Bronchial smooth muscle cell (primary cell): ENCODE measurements at places on chromosomes 6 and 20. TPM values are rescaled to one million over a fixed set of nuclear protein-coding genes. Genes with fewer than 3 reads are reported as not detected.

The MYLK2 gene
- under 0.01 TPM in 1 of 2 replicates, not detected in the other for total RNA-seq

The TMC2 gene
- 0.09 TPM in 1 of 2 replicates, not detected in the other for total RNA-seq

The GDAP1L1 gene
- total RNA-seq, result 0.17 TPM in 1 of 2 replicates, not detected in the other

The DYNLT1 gene
- total RNA-seq, result 157 and 165 TPM in 2 replicates

The TNNC2 gene
- 1.9 and 6.7 TPM in 2 replicates for total RNA-seq
